ENCODE measurements at places on chromosomes 2 and 18.

GRCh38 chr2:45765007-45765727, 113.7 kb downstream of the PRKCE start:
- no peak for DNase-seq

DNA sequence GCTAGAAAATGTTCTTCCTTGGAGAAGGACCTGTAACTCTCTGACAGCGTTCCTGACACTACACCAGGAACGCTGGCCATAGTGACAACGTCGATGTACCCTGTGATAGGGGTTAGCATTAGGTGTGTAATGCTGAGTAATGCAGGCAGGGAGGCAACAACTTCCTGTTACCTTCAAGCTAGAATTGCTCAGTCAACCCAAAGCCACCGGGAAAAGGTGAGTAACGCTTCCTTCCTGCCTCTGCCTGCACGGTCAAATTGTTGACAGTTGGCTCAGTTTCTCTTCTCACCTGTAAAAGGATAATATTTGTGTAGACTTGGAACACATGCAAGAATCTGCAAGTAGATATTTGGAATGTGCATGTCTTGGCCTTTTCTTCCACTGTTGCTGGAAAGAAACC, 12.7 kb downstream of the FAM110C start:
- no peak for DNase-seq

- no peak for DNase-seq
Measured at GRCh38 chr2:200302940-200303727, 3.4 kb upstream of the SPATS2L start.

- DNase-seq = no peak
Measured at GRCh38 chr2:238025741-238026360, 35.0 kb upstream of the SCLY start.

DNA sequence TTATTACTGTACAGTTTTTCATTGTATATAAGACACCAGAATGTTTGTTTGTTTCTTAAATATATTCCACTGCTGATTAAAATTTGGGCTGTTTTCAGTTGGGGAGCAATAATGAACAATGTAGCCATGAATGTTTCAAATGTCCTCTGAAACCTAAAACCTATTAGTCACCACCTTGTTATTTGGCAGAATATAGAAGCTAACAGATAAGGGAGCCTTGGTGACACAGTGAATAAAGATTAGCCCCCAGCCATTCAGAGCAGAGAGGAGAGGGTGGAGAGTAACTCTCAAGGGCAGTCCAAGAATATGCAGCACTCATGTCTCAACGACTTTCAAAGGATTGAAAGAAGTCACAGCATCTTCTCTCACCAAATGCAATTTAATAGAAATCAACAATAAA, 43.1 kb upstream of the ATP8B1 start:
- DNase-seq = no peak

DNA sequence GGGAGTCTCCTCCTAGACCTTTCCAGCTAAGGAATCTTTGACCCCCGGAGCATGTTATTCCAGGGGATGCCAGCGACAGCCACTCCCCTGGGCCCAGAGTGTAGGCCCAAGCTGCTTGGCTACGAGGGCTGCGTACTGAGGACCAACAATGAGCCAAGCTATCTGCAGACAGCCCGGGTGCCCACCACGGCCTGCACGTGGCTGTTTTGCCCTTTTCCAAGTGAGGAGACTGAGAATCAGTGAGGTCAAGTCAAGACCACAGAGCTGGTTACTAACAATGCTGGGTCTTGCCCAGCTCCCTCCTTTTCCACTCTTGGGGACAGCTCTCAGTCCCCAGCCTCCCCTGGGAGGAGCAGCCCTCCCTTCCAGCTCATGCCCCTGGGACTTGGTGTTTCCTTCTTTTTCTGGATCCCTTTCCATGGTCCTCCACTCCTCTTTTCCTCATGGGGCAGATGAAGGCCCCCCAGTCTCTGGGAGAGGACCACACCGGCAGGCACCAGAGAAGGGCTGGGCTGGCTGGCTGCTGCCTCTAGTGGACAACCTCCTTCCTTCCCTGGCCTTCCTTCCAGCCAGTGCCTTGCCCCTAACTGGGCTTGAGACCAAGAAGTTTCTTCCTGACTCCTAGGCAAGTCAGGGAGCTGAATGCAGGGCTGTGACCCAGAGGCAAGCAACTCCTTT, 550 bp upstream of the MALL start:
- DNase-seq = no peak

- no peak for DNase-seq
Measured at GRCh38 chr2:97951155-97951680, 44.5 kb downstream of the TMEM131 start.

DNA sequence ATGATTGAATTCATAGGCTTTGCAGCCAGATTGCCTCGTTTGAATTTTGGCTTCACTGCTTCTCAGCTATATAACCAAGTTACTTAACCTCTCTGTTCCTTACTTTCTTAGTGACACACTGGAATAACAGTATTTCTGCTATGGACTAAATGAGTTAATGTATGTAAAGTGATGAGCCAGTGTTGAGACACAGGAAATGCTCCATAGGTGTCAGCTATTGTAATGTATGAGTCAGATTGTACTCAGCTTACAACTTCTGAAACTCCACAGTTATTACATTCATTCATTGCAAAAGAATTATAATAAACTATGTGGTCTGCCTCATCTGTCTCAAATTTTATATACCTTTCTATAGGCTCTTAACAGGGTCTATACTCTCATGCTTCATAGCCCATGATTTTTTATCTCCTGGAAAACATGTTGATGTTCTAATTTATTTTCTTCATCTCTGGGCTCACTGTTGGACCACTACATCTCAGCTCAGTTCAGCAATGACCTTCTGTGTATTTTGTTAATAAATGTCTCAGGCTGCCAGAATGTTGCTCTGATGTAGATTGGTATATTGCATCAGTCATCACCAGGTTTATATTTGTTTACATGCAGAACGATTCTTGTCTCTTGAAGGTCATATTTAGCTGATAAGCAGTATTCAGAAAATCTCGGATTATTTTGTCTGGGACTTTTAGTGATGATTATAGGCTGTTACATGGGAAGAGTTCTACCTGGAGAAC, 76.2 kb downstream of the MAP3K20 start:
- DNase-seq = no peak

DNA sequence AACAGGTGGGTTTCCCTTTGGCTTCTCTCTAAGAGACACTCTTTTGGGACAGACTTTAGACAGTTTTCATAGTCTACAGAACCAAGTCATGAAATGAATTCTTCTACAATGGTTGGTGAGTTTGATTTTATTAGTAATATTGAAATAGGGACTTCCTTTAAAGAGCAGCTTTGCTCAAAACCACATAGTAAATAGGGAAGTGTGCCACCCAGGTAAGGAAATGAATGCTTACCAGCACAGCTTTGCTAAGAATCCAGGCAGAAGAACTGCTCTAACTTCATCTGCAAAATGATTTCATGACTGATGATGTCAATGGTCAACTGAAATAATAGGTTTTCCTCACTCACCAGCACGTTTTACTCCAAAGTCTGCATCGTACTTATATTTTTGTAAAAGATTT, 89.2 kb downstream of the NYAP2 start:
- DNase-seq = no peak

GRCh38 chr2:108960006-108960405, 29.0 kb downstream of the EDAR start:
- no peak for DNase-seq

DNA sequence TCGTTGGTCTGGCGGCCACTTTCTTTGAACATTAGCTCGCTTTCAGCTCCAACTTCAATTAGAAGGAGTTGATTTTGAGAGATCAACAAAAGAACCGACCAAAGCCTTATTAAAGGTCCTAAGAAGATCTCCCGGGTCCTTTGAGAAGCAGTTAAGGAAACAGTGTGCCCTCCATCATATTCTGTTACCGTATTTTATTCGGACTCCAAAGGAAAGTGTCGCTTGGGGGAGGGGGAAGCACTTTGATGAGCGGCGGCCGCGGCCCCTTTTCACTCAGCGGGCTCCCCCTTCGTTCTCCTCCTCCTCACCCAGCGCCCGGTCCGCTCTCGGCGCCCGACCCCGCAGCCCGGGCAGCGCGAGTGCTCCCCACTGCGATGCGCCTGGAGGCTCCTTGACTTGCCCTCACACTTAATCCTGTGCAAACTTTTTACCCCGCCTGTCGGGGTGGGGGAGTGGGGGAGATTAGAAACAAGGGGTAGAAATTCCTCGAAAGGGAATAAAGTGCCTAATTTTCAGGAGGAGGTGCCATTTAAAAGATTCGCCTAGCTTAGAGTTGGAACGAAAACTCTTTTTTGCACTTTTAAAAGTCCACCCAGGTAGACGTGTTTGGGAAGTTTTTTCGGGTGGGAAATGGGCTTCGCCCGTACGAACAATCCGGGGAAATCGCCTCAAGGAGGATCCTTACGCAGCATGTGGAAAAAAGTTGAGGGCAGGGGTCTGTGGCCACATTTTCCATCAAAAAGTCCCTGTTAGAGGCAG, 1.2 kb upstream of the OTX1 start:
- DNase-seq = no peak

DNA sequence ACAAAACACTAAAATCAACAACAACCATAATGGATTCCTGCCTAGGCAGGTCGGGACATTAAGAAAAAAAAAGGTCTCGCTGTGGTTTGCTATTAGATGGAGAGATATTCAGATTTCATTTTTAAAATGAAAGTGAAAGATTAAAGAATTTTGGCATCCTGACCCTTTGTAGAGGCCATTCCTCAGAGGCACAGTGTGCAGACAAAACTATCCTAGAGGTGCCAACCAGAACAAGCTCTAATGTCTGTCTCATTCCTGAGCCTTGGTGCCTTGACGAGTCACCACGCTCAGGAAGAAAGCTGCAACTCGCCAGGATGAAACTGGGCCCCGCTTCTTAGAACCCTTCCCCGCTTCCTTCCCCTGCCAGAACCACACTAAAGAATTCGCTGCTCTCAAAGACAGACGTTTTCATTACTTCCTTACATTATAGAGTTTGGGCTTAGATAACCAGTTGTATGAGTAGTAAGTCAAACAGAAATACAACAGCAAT, 156.0 kb downstream of the TGIF1 start:
- DNase-seq = no peak

GRCh38 chr2:207944979-207945600, 80.2 kb downstream of the PLEKHM3 start:
- no peak for DNase-seq

DNA sequence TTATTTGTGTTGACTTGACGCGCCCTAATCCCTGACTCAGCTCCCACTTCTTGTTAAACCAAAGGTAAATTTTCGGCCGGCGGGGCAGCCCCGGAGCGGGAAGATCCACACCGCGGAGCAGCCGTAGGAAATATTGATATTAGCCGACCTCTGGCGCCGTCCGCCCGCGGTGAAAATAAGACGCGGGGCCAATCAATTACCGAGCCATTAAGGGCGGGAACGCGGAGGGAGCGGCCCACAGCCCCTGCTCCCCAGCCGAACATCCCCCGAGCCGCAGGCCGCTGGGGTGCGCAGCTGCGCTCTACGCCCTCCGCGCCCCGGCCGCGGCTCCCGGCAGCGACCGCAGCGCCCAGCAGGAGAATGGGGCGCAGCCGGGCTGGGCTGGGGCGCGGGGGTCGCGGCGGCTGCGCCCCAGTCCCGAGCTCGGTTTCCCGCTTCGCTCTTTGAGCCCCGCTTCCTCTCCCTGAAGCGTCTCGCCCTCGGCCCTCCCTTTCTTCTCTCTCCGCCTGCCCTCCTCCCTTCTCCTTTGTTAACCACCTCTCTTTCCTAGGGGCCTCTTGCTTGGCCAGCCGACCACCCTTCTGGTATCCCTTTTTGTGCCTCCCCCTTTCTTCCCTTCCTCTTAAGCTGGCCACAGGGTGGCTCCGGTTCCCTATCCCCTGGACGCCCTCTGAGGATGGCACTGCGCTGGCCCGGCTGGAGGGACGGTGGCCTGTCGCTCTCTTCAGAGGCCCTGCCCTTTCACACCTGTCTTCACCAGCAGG, 40.9 kb downstream of the CELF4 start:
- DNase-seq = no peak

- no peak for DNase-seq
Measured at GRCh38 chr2:71492112-71492511, 38.8 kb downstream of the DYSF start.

DNA sequence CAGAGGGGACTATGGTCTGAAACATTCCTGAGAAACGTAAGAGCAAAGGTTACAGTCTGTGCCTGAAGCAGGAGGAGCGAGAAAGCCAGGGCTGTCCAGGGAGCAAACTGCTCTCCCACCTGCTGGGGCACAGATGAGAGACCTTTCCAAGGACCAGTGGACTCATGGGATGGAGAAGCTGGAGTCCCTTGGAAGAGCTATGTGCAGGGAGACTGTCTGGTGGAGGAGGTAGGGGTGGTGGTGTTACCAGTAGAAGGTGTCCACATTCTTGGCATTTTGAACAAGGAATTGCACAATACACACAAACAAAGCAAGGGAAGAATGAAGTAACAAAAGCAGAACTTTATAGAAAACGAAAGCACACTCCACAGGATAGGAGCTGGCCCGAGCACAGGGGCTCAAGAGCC, 97.9 kb upstream of the CYRIA start:
- DNase-seq = no peak

DNA sequence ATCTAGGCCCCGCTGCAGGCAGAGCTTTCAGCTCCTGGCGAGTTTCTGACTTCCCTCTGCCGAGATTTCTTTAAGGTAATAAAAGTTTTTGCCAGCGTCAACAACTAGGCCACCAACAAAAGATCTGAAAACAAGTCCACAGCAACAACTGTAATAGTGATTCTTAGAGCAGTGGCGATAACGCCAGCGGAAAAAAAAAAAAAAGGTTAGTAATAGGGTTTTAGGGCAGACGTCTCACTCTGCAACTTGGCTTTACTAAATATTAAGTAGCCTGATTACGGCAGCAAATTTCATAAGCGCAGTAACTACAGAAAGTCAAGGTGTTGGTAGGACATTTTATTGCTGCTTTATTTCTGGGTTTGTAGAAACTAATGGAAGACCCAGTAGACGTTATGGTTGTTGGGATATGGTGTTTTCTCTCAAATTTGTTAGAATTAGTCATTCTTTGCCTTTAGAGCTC, 481 bp downstream of the SLC30A6 start:
- no peak for DNase-seq

GRCh38 chr2:106339132-106339531, 129.1 kb downstream of the RGPD3 start:
- DNase-seq = no peak

Data from stimulated activated CD4-positive, alpha-beta T cell treated with anti-CD3 and anti-CD28 coated beads, Interleukin-12 subunit alpha, Interleukin-12 subunit beta, amount 100 ng/mL, for 4 hours (primary cell).